ENCODE measurements at places on chromosomes 12 and 14. TPM values are rescaled to one million over a fixed set of nuclear protein-coding genes. Genes with fewer than 3 reads are reported as not detected.

The TTC6 gene
- polyA plus RNA-seq: not detected

The MSI1 gene
- polyA plus RNA-seq: not detected

The KCTD10 gene
- polyA plus RNA-seq: 84.5 TPM

The GPR137C gene
- 0.03 TPM for polyA plus RNA-seq

The RTN1 gene
- 0.06 TPM for polyA plus RNA-seq

The PSME2 gene
- polyA plus RNA-seq: 158 TPM

DNA sequence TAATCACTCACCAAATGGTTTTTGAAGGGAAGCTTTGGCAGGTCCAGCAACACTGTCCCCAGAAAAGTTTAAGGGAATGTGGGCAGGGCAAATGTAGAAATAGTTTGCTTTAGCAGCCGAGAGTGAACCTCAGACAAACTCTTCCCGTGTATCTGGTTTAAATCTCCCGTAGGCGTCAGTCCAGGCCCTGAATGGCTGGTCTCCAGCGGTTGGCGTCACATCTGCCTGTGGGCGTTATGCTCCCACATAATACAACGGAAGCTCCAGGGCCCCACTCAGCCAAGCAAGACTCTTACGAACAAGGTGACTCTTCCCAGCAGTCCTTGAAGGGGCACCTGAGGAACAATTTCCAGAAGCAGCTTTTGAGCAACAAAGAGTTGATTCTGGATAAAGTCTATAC is 942 bp downstream of the ZC2HC1C start:
- no peak overlapping the region for H3K4me3 ChIP-seq
- H3K27ac ChIP-seq: no peak overlapping the region
- DNase-seq: no peak
- H3K27me3 ChIP-seq: no peaks in the 10 kb centered on the region

DNA sequence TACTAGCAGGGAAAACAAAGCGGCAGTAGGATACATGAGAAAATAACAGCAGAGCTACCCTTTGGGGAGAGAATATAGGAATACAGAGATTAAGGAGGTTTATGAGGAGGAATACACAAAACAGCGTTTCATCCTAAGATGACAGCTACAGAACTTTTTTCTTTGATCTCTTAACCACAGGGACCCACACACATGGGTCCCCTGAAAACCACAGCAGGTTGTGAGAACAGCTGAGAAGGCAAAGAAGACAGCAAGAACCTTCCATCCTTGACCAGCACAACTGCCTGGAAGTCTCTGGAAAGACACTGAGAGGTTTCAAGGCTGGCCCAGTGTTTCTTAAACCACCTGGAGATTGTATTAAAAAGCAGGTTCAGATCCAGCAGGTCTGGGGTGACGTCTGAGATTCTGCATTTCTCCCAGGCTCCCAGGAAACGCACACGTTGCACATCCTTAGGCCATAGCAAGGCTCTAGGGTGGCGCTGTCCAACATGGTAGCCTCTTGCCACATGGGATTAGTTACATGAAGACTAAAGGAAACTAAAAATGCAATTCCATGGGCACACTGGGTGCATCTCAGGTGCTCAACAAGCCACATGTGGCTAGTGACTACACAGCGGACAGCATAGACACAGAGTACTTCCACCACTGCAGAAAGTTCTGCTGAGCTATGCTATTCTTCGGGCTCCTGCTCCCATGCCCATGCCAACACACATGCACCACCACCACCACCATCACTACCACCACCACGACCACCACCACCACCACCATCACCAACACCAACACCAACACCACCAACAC is 92.3 kb downstream of the FOXN3 start:
- H3K4me1 ChIP-seq: no peaks in the 10 kb centered on the region
- no peaks in the 10 kb centered on the region for H3K36me3 ChIP-seq
- no peak overlapping the region for H3K4me3 ChIP-seq
- no peak overlapping the region for H3K27ac ChIP-seq
- no peak for DNase-seq

- H3K27ac ChIP-seq: no peak overlapping the region
- no peak overlapping the region for H3K4me3 ChIP-seq
- H3K4me1 ChIP-seq: no peaks in the 10 kb centered on the region
- H3K36me3 ChIP-seq: no peaks in the 10 kb centered on the region
These were observed 78.3 kb downstream of the GSC start for GRCh38 chr14:94691660-94692034.

DNA sequence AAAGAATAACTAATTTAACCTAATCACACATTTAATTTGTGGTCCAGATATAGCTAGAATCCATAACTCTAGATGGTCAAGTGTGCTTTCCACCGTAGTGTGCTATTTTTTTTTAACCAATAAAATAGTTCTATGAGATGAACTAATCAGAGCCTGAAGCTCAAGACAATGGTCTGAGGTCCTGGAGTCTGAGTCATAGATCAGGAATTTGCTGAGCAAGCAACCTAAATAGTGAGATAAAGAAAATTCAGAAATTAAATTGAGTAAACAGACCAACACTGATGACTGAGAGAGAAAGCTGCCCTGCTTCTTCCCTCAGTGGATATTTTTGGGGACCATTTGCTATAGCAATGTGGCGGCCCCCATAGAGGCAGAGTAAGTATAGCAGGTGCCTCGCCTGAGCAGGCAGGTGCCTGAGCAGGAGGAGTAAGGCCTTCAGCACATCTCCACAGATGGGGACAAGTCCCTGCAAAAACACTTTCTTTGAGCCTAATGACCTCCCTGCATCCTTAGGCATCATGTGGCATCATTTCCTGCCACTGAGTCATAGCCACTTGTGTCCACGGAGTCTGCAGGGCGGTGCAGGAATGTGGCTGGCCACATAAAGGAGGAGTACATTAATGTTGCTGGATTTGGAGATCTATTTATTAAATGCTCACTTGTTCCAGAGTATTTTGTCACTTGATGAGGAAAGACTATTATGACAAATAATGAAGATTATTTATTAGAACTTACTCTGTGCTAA is 13.9 kb upstream of the CLEC4E start:
- H3K27me3 ChIP-seq: no peaks in the 10 kb centered on the region
- DNase-seq: no peak
- peaks cover 4% of the 10 kb centered on the region for H3K4me1 ChIP-seq
- H3K4me3 ChIP-seq: no peak overlapping the region
- no peak overlapping the region for H3K27ac ChIP-seq

GRCh38 chr12:90152897-90153624 is 444.4 kb upstream of the ATP2B1 start:
- H3K4me1 ChIP-seq: no peaks in the 10 kb centered on the region
- no peak for DNase-seq
- no peak overlapping the region for H3K27ac ChIP-seq
- H3K36me3 ChIP-seq: no peaks in the 10 kb centered on the region
- H3K27me3 ChIP-seq: no peaks in the 10 kb centered on the region

DNA sequence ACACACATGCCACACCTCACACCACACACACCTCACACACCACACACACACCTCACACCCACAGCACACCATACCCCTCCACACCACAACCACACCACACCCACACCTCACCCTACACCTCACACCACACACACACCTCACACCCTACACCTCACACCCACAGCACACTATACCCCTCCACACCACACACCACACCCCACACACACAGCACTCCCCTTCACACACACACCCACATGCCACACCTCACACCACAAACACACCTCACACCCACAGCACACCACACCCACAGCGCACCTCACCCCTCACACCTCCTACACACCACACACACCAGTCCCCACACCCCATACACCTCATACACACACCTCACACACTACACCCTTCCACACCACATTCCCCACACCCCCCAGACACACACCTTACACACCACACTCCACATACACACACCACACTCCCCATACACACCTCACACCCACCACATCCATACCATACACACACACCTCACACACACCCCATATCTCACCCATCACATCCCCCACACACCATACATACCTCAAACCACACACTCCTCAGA is 80.0 kb downstream of the ACTN1 start:
- DNase-seq: no peak
- peak overlapping the region; percentile 3 for H3K27ac ChIP-seq
- no peaks in the 10 kb centered on the region for H3K27me3 ChIP-seq

GRCh38 chr12:23473071-23473470 is 476.4 kb downstream of the SOX5 start:
- no peak overlapping the region for H3K4me3 ChIP-seq
- DNase-seq: no peak
- H3K27me3 ChIP-seq: no peaks in the 10 kb centered on the region
- no peaks in the 10 kb centered on the region for H3K36me3 ChIP-seq

- DNase-seq: no peak
- no peaks in the 10 kb centered on the region for H3K36me3 ChIP-seq
- no peak overlapping the region for H3K27ac ChIP-seq
- no peaks in the 10 kb centered on the region for H3K27me3 ChIP-seq
- H3K4me3 ChIP-seq: no peak overlapping the region
These were observed 8.2 kb downstream of the TAS2R19 start for GRCh38 chr12:11014234-11014633.

DNA sequence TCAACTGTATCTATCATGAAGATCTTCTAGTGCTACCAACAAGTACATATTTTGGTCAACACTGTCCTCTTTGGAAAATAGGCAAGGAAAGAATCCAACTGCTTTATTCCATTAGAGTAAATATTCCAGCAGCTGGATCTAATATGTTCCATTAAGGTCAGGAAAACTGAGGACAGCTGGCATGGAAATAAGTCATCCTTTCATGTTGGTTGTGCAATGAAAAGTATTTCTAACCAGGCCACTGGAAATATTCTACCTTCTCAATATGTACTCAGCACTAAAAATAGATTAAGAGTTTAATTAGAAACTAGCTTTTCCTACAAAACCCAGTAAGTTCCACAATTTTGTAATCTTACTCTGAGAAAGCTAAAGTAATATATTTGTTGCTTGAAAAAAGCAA is 19.6 kb downstream of the HIGD1C start:
- H3K27me3 ChIP-seq: no peaks in the 10 kb centered on the region
- no peak for DNase-seq
- H3K4me1 ChIP-seq: no peaks in the 10 kb centered on the region
- no peak overlapping the region for H3K27ac ChIP-seq
- H3K4me3 ChIP-seq: no peak overlapping the region

GRCh38 chr14:77296155-77296554 is 24.5 kb downstream of the POMT2 start:
- H3K27ac ChIP-seq: no peak overlapping the region
- H3K27me3 ChIP-seq: no peaks in the 10 kb centered on the region
- peaks cover 8% of the 10 kb centered on the region for H3K36me3 ChIP-seq
- no peak for DNase-seq

- no peak for DNase-seq
- H3K4me3 ChIP-seq: no peak overlapping the region
- H3K27ac ChIP-seq: no peak overlapping the region
These were observed 20.4 kb downstream of the TMTC1 start for GRCh38 chr12:29763301-29763683.

- H3K36me3 ChIP-seq: no peaks in the 10 kb centered on the region
- no peaks in the 10 kb centered on the region for H3K27me3 ChIP-seq
- H3K4me1 ChIP-seq: peaks cover 5% of the 10 kb centered on the region
- H3K4me3 ChIP-seq: no peak overlapping the region
- no peak overlapping the region for H3K27ac ChIP-seq
These were observed 71.4 kb downstream of the SLC41A2 start for GRCh38 chr12:104886418-104887401.

DNA sequence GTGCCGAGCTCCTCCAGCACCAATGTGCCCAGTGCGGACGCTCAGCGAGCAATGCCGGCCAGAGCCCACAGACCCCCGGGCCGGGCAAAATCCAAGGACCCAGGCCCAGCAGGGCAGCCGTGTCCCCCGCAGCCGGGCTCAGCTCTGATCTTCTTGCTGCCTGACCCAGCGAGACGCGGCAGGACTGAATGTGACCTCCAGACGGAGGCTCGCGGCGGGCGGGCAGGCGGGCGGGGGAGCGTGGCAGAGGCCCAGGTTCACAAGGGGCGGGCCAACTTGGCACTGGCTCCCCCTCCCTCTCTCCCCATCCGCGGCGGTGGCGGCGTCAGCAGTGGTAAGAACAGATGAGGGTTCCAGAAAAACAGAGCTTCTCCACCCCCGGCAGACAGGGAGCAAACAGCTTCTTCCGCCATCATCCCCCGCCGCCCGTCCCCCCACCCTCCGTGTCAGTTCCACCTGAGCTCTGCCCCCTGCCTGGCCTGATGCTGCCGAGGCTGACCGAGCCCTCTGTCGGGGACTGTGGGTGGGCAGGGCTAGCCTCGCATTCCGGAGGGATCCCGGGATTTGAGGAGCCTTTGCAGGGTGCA is 94.3 kb downstream of the RFLNA start:
- H3K27ac ChIP-seq: peak overlapping the region; percentile 36
- H3K36me3 ChIP-seq: peaks cover 9% of the 10 kb centered on the region

DNA sequence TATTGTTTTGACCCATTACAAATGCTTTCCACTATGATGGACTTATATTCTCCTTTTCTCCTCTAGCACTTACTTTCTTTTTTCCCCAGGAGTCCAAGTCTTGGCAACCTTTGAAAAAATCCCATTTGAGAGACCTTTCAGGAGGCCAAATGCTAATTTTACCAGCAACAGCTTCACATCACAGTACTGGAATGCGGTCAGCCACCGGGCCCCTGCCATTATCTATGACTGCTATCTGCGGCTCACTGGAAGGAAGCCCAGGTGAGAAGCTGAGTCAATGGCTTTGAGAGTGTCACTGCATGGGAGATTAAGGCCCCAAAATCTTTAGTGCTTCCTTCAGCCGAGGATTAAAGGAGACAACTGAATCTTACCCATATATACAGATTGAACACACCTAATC is 64.2 kb downstream of the ERGIC2 start:
- no peak overlapping the region for H3K27ac ChIP-seq
- no peak for DNase-seq
- peaks cover 9% of the 10 kb centered on the region for H3K4me1 ChIP-seq

- no peaks in the 10 kb centered on the region for H3K27me3 ChIP-seq
- DNase-seq: peak; percentile 5
- H3K4me1 ChIP-seq: peaks cover 15% of the 10 kb centered on the region
- H3K4me3 ChIP-seq: no peak overlapping the region
- no peak overlapping the region for H3K27ac ChIP-seq
- no peaks in the 10 kb centered on the region for H3K36me3 ChIP-seq
These were observed 799.7 kb downstream of the DIO2 start for GRCh38 chr14:79411403-79412174.

- H3K4me1 ChIP-seq: no peaks in the 10 kb centered on the region
- no peaks in the 10 kb centered on the region for H3K36me3 ChIP-seq
- H3K4me3 ChIP-seq: no peak overlapping the region
- no peak overlapping the region for H3K27ac ChIP-seq
These were observed 13.3 kb downstream of the KIF26A start for GRCh38 chr14:104151566-104152245.

DNA sequence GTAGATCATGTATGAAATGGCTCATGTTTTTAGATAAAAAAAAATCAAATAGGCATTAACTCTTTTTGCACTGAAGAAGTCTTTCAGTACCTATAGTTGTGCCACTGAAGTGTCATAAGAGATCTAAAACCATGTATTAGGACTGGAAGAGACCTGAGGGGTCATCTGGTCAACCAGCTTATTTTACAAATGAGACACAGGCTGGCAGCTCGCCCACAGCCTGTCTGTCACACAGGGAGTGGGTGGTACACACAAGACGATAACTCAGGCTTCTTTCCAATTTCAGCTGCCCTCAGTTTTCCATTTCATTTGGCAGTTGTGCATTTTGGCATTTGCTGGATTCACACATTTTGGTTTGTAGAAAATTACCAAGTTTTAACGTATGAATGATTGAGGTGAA is 34.7 kb downstream of the C12orf75 start:
- no peak overlapping the region for H3K27ac ChIP-seq
- no peak for DNase-seq
- no peaks in the 10 kb centered on the region for H3K4me1 ChIP-seq
- no peak overlapping the region for H3K4me3 ChIP-seq
- no peaks in the 10 kb centered on the region for H3K36me3 ChIP-seq

- no peaks in the 10 kb centered on the region for H3K36me3 ChIP-seq
- no peaks in the 10 kb centered on the region for H3K27me3 ChIP-seq
- H3K4me3 ChIP-seq: no peak overlapping the region
- no peak overlapping the region for H3K27ac ChIP-seq
- no peaks in the 10 kb centered on the region for H3K4me1 ChIP-seq
These were observed 3.5 kb upstream of the HIGD1C start for GRCh38 chr12:50948798-50949197.
